Naive thymus-derived CD4-positive, alpha-beta T cell (primary cell): ENCODE measurements at places on chromosomes 3 and 15. TPM values are rescaled to one million over a fixed set of nuclear protein-coding genes. Genes with fewer than 3 reads are reported as not detected.

DNA sequence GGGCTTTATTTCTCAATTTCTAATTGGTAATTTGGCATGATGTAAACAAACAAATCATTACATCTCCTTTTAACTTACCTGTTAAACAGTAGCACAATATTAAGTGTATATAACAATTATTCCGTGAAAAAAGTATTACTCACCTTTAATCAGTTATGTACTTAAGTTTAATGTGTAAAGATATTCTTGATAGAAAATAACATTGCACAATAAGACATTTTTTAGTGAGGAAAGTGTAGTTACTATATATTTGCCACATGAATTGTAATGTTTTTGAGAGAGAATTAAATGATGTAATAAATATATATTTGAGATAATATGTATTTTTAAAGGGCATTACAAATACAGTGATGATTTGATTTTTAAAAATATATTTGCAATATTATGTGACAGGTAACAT, 10.9 kb upstream of the CCNB2 start:
- no peak overlapping the region for H3K4me3 ChIP-seq
- no peaks in the 10 kb centered on the region for H3K4me1 ChIP-seq
- no peaks in the 10 kb centered on the region for H3K27me3 ChIP-seq
- no peak overlapping the region for H3K27ac ChIP-seq

DNA sequence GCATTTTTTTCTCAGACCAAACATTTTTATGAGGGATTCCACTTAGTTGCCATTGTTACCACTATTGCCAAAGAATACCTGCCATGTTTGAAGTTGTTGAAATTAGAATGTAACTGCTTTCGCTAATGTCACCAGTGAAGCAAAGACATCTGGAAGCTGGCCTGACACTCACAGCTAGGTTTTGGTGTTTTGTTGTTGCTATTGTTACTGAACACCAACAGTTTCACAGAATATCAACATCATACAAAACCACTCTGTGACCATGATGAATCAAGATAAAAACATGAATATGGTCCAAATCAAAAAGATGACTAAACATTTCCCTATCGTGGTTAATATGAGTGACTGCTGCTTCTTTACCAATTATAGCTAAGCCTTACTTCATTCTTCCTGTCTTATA, 6.9 kb upstream of the CFAP20DC start:
- no peaks in the 10 kb centered on the region for H3K27me3 ChIP-seq
- DNase-seq = no peak
- H3K27ac ChIP-seq = no peak overlapping the region
- no peak overlapping the region for H3K4me3 ChIP-seq

- no peak for DNase-seq
- H3K27ac ChIP-seq = no peak overlapping the region
- H3K4me1 ChIP-seq = no peaks in the 10 kb centered on the region
- H3K4me3 ChIP-seq = no peak overlapping the region
- no peaks in the 10 kb centered on the region for H3K36me3 ChIP-seq
Observed at GRCh38 chr3:25420147-25420546, 7.9 kb upstream of the RARB start.

GRCh38 chr15:79065706-79066376, 24.7 kb downstream of the RASGRF1 start:
- DNase-seq = no peak
- no peak overlapping the region for H3K27ac ChIP-seq
- H3K4me1 ChIP-seq = no peaks in the 10 kb centered on the region
- no peak overlapping the region for H3K4me3 ChIP-seq

Gene GCHFR
- 14.5 TPM for total RNA-seq

Gene CCR4
- total RNA-seq = 17.0 TPM
